ENCODE measurements at places on chromosomes 11 and 22.

DNA sequence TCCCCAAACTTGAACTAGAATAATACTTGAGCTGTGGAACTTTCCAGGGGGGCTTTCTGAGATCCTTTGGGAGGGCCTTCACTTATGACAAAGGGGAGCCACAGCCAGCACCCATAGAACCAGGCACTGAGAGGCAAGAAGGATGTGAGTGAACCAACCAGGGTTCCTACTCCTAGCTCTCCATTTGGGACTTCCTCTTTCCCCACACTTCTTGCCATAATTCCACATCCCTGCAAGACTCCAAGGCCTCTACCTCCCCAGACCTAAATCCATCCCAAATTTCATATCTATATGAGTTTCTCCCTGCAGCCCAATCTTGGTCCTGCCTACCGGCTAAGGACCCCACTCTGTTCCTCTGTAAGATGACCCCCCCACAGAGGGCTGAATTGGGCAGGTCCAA lies 31.5 kb downstream of the NRXN2 start:
- DNase-seq = no peak

GRCh38 chr11:64925536-64926436 lies 1.3 kb downstream of the PPP2R5B start:
- DNase-seq = no peak

DNA sequence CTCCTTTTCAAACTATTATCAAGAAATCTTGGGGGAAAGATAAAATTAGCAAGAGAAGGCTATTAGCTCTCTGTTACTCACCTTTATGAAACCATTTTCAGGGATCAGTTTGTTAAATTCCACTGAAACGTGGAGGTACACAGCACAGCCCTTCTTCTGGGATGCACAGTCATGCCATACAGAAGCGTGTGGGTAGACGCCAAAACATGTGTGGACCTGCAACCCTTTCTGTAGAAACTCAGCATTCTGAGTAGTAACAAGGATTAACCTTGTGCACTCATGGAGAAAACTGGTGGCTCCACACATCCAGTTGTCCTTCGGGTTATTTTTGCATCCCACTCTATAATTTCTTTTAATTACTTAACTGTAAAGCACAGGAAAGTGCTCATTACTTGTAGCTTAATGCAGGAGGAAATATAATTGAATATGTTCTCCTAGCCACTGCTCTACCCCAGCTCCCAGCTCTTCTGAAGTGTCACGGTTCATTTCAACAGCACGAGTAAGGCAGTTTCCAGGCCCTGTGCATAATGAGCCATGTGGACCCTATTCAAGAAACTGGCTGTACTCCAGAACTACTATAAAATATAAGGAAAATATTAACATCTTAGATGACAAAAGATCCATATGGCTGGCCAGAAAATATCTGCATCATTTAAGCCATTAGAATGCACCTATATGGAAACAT lies 26.1 kb downstream of the BDNF start:
- no peak for DNase-seq

GRCh38 chr11:131913267-131913666 lies 542.9 kb downstream of the NTM start:
- DNase-seq = no peak

DNA sequence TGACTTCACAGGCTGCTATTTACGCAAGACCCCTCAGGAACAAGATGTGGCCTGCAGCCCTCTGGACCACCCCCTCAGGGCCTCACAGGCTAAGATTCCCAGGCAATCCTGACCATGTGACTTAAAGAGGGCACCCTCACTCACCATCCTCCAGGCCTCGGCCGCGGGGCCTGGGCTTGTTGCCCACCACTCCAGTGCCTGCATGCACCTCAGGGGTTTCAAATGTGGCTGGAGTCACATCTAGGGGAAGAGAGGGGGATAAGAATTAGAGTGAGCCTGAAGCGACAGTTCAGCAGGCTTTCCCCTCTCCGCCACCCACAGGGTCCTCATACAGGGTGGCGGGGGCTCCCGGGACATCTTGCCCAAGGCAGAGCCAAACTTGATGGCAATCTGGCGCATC lies 2.1 kb downstream of the ESS2 start:
- DNase-seq = no peak

DNA sequence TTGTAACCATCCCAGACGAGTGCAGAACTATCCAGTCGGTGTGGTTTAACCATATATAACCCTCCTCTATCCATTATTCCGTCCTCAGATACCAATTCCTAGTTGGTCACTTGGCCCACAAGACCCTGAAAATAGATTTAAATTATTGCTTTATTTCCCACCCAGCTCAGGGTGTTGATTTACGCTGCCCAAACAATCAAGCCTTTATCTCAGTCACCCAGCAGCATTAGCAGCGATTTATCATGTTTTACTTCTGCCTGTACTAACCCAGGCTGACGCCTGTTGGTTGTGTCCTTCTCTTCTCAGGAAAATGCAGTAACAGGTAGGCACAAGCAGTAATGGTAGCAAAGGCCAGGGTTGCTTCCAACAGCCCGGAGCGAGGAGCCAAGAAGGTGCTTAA lies 81.2 kb downstream of the DSCAML1 start:
- DNase-seq = no peak

DNA sequence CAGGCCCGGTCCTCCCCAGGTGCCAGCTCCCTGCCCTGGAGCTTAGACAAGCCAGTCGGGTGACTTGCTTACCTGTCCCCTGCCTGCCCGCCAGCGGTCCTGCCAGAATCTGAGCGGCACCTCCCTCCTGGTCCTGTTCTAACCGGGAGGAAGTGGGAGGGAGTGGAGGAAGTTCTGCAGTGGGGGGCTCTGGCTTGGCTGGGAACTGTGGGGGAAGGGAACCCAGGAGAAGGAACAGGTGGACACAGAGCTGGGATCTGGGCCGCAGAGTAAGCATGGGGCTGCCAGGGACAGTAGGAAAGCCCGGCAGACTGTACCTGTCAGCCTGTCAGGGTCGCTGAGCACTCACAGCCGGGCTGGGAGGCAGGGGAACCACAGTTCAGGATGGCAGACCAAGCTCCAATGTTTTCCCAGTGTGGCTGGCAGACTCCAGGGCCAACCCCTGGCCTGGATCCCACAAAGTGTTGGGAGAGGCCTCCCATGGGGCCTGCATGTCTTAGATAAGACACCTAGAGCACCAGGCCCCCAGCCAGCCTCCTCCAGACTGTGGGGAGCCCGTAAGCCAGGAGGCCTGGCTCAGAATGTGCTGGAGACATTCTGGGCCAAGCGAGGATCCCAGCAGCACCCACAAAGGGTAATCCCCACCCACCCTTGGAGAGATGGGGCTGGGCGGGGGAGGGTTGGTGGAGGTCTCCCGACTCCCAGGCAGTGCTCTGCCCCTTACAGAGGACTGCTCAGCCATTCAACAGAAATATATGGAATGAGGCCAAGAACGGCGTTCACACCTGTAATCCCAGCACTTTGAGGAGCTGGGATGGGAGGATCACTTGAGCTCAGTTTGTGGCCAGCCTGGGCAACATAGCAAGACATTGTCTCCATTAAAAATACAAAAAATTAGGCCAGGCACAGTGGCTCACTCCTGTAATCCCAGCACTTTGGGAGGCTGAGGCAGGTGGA lies 2.3 kb downstream of the CYB5R3 start:
- no peak for DNase-seq

DNA sequence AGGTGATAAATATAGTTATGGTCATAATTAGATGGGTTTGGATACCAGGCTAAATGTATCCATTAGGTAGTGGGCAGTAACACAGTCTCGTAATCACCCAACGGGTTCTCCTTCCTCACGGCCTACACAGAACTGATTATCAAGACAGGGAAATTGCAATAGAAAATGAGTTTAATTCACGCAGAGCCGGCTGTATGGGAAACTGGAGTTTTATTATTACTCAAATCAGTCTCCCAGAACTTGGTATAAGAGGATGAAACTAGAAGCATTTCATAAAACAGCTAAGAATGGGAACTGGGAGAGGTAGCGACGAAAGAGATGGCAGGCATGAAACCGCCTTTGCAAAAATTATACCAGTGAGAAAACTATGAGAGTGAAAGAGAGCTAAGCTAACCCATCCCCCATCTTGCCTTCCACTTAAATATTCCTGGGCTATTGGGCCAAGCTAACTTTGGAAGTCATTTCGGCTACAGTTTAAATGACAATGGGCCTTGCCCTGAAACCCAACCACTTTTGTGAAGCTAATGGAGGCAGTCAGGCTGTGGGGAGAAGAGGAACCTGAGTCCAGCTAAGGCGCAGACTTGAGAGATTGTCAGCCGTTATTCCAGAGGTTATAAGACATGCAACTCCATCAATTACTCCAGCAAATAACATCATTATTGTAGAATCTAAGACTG lies 29.6 kb downstream of the CTSC start:
- DNase-seq = no peak

- peak; percentile 6 for DNase-seq
Measured at GRCh38 chr11:34869425-34869824, 46.8 kb downstream of the APIP start.

GRCh38 chr11:58999291-58999680 lies 60.0 kb downstream of the GLYATL1 start:
- peak; percentile 63 for DNase-seq

DNA sequence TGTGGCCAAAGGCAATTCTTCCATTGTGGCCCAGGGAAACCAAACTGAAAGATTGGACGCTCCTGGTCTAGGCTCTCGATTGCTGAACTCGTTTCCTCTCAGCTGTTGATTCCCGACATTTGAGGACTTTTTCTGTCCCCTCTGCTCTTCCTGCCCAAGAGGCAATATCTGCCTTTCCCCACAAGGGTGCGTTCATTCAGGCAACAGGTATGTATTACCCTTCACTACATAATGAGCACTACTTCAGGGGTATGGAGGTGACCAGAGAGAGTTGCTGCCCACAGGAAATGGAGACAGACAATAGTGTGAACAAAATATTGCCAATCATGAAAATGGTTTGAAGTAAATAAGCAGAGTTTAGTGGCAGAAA lies 8.2 kb downstream of the PTH start:
- DNase-seq = peak; percentile 31

DNA sequence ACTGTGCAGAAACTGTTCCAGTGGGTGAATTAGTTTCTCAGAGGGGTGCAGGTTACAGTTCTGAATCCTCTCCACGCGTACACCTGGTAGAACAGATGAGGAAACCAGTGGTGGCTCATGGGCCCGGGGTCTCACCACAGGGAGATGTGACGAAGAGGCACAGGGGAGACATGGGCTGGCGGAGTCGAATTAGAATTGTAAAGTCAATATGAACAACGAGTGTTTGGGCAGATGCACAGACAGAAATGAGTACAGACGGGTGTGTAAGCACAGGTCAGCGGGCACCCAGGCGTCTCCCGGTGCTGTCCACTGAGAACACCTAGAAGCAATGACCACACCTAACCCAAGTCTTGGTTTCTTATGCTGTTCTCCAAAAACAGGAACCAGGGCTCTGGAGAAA lies 41.8 kb downstream of the GNB1L start:
- no peak for DNase-seq

DNA sequence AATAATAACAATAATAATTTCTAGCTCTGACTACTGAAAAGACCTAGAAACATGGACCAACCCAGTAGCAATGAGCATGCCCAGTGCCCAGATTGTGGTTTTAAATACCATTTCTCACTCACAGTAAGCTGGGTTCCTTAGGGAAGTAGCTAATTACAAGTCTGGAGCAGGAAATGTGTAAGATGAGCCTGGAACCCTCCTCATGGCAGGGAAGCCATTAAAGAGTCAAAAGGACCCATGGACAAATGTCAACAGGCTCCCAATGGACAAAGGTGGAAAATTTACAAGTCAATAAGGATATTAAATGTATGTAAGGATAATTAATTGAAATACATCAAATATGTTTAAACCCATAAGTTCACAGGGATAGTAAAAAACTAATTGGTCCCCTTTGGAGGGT lies 10.6 kb upstream of the CSNK2A3 start:
- no peak for DNase-seq

DNA sequence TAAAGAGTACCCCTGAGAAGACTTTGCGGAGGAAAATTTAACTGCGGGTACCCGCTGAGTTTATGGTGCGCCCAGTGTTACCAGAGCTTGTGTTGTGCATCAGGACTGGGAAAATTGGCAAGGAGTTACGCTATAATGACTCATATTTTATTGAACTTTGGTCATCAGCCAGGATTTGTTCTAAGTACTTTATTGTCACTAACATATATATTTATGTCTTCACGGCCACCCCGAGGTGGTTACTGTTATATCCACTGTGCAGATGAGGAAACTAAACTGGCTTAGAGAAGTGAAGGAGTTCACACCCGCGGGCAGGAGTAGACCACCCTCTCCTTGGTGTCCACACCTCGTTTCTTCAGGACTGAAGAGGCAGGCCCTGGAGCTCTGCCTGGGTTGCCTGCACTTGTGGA lies 667 bp downstream of the ACCS start:
- no peak for DNase-seq

DNA sequence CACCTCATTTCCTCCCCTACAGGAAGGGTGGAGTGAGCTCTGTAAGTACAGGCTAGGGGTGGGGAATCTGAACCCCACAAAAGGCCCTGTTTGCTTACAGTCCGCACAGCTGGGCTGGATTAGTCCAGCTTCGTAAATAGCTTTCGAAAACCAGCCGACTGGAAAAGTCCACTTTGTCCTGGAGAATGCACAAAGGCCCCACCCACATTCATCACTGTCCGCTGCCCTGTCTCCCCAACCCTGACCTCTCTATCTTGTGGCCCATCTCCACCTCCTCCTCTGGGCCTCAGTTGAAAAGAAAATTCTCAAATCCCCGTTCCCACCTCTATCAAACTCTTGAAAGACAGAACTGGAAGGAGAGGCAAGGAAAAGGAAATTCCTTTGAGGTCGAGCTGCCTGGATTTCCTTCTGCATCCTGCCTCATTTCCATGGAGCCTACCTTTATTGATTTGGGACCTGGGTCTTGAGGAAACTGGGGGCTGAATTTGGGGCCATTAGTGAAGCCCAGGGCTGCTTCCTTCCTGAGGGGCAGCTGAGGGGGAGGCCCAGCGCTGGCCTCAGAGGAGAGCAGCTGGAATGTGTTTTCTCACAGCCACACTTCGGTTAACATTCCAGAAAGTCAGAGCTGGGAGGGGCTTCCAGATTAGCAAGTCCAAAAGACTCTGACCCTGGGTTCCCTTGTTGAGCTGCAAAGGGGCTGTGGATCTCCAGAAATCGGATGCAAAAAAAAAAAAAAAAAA lies 147.6 kb downstream of the FBXO7 start:
- DNase-seq = no peak

DNA sequence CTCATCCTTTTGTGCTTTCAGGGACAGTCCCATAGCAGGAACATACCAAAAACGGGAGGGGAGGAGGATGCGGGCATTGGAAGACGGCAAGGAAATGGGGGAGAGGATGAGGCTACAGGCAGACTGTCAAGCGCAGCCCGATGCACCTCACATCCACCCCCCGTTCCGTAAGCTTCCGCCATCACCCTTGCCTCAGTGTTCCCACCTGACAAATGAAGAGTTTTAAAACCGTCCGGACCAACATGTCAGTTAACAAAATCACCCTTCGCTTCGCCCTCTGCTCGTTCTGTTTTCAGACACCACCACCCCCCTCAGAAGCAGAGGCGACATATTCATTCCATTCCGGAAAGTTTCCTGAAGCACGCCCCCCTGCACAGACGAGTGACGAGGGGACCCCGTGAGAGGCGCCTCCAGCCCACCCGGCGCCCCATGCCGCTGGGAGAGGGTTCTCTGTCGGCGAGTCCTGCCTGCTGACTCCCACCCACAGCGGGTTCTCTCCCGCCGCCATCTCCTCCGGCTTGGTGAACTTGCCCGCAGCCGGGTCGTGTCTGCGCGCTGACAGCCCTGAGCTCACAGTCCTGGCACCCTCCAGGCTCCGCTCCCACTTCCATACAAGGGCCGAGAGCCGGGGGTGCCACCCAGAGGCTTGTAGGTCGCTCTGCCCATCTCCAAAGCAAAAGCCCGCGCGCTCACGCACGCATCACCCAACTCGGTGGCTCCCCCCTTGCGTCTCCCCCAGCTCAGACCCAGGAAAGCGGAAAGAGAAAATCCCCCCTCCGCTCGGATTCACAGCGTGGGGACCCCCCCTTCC lies 1.5 kb downstream of the IGSF9B start:
- DNase-seq = no peak

- DNase-seq = peak; percentile 57
Measured at GRCh38 chr11:62842171-62842741, 2.9 kb upstream of the WDR74 start.

Data from RPMI8226 (cell line).